Left ventricle myocardium superior (tissue), 1 donor: ENCODE measurements at places on chromosomes 7 and 10.

GRCh38 chr7:33448035-33448434, 318.7 kb downstream of the BBS9 start:
- DNase-seq = no peak

DNA sequence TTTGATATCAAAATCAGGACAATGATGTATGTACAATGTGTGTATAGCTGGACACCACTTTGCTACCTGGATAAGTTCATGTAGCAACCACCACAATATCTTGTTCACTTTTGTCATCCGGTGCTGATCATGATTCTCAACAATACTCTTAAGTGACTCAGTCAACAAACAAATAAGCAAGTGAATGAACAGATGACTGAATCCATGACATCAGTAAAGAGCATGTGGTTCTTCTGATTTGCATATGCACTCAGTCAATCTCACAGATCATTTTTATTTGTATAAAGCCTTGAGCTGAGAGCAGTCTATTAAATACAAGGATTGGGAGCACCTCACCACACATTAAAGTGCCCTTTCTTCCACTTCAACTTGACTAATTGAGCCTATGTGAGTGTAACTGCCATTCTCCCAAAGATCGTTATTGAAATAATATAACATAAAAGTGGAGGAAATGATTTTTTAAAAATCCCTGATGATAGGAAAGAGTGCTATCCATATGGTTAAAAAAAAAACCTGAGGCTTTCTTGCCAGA, 69.5 kb downstream of the NPSR1 start:
- DNase-seq = no peak

DNA sequence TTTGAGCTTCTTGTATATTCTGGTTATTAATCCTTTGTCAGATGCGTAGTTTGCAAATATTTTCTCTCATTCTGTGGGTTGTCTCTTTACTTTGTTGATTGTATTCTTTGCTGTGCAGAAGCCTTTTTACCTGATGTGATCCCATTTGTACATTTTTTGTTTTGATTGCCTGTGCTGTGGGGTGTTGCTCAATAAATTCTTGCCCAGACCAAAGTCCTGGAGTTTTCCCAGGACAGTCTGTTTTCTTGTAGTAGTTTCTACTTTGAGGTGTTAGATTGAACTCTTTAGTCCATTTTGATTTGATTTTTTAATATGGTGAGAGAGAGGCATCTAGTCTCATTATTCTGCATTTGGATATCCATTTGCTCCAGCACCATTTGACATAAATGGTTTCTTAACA, 588.7 kb upstream of the MBL2 start:
- DNase-seq = no peak

- DNase-seq = peak; percentile 43
These were observed 263.5 kb downstream of the ZEB1 start for GRCh38 chr10:31582365-31583052.

DNA sequence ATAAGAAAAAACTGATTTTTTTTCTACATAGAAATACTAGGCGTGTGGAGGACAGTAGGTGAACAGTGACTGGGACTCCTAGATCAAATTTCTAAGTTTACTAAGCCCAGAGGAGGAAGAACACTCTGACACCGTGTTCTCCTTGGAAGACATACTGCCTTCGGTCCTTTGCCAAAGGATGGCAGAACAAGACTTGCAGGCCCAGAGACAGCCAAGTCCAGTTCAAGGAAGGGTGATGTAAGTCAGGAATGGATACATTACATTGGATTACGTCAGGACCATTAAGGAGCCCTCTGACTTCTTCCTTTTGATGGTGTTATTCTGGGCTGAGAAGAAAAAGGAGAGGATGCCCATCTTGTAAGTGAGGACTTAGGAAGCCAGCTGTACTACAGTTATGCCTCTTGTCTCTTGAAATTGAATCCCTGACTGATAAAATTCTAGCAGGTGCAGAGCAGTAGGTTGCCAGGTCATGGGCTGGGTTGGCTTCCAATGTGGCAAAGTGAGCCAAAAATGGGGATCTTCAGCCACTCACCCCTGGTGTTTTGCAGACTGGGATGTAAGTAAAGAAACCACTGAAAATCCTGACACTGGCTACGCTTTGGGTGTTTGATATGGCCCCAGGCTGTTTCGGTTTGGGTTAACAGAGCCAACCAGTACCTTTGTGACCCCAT, 45.1 kb downstream of the RELN start:
- no peak for DNase-seq

- peak; percentile 44 for DNase-seq
These were observed 735 bp downstream of the JCAD start for GRCh38 chr10:30058570-30059132.

DNA sequence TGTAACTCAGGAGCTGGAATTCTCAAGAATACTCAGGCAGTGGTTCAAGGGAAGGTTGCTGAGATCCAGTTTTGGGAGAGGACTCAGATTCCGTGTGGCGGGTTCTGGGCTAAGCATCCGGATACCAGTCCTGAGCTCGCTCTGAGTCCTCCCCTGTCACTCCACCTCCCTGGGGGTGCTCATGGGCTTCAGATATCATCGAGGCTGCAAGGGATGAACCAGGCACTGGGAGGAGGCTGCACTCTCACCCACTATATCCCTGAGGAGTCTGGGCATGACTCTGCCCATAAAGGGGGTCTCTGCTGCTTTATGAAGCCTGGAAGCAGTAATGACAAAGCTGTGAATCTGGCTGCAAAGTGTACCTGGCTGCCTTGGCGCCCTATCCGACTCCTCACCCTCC, 188.5 kb downstream of the TNS3 start:
- no peak for DNase-seq

DNA sequence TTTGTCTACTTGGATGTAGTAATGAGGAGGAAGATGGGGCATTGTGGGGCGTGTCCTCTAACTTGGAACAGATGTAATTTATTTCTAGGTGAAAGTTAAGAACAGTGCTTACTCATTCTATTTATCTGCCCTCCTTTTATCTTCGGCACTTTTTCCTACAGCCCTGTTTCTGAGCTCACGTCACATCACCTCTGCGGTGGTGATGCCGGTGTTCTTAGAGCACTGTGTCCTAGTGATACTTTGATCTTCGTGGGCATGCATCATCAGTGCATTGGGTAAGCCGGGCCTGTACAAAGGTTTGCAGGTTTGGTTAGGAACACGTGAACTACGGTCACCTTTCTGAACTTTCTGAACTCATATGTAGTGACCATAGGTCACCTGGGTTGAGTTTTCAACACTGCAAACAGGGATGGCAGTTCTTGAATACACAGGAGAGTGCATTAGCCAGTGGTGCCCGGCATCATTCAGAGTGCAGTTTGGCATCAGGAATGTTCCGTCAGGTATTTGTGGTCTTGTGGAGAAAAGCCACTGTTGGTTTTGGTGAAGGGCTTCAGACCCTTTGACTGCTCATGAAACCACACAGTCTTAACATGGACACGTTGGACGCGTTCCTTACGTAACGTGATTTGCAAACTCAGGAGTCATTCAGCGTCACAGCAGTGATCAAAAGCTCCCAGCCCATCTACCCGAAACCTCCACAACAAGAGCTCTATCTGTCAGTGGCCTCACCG, 5.6 kb downstream of the POR start:
- no peak for DNase-seq

DNA sequence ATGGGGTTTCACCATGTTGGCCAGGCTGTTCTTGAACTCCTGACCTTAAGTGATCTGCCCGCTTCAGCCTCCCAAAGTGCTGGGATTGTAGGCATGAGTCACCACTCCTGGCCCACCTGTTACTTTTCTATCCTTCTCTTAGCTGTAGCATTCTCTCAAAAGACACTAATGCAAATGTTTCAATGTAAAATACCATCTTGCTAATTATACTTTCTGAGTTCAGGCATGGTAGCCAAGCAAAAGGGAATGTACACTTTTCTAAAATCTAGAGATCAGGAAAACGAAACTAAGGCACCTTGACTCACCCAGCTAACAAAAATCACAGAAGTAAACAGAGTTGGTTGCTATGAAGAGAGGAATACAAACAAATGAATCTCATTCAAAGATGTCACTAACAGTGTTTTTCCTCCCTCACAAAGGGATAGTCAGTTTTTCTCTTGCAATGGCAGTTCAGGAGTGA, 401.0 kb upstream of the NRP1 start:
- no peak for DNase-seq

- peak; percentile 66 for DNase-seq
These were observed 27.7 kb downstream of the PHYH start for GRCh38 chr10:13272164-13272571.

DNA sequence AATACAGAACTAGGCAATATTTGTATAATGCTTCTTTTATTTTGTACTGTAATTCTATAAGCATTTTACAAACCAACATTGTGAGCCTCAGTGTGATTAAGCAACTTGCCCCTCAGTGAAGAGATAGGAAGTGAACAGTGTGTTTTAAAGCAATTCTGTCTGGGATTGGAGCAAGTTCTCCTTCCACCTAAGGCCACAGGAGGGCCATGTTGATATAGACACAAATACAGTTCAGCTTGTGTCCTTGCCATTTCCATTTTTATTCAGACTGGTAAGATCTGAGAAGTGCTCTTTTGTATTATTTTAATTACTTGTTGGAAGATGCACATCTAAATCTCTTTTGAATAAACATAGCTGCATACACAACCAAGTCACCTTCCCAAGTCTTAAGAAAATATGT, 416.3 kb upstream of the COBL start:
- DNase-seq = no peak

DNA sequence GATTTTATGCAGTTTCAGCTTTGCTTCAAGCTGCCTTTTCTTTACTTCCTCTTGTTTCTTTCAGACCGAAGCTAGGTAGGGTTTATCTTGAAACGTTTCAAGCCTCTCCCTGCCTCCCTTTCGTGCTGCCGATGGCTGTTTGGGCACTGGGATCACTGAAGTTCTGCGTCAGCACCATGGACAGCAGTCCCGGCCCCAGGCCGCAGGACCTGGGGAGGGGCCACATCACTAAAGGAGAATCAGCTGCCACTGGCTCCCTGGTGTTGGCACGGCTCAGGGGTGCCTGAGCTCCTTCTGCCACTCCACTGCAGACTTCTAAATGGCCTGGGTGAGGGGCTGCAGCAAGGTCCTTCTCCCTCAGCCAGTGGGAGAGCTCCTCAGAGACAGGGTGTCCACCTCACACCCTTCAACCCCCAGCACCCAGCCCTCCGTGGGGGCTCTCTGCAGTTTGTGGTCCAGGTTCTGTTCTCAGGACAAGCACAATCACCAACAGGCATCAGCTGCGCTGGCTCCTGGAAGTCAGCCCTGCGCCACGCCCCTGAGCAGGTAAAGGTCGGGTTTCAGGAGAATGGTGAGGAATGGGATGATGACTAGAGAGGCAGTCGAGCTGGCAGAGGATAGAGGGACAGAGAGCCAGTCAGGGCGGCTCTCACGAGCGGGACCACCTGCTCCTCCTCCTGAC, 387.2 kb downstream of the TCERG1L start:
- no peak for DNase-seq

GRCh38 chr10:65838811-65839210, 1087.0 kb upstream of the LRRTM3 start:
- no peak for DNase-seq

DNA sequence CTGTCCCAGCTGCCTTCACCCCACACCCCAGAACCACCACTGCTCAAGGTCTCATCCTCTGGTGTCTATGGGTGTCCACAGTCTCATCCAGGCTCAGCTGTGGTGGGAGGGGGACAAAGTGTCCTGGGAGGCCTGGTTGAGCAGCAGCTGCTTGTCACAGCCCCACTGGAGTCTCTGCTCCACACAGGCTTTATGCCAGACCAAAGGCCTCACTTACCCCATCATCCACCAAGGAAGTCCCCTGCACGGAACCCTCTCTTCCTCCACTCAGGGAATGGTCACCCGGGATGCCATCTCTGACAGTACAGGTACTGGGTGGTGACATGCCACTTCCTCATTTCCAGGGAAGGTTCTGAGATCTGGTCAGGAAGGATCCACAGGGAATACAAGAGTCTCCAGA, 925.4 kb upstream of the ZNF722 start:
- no peak for DNase-seq

DNA sequence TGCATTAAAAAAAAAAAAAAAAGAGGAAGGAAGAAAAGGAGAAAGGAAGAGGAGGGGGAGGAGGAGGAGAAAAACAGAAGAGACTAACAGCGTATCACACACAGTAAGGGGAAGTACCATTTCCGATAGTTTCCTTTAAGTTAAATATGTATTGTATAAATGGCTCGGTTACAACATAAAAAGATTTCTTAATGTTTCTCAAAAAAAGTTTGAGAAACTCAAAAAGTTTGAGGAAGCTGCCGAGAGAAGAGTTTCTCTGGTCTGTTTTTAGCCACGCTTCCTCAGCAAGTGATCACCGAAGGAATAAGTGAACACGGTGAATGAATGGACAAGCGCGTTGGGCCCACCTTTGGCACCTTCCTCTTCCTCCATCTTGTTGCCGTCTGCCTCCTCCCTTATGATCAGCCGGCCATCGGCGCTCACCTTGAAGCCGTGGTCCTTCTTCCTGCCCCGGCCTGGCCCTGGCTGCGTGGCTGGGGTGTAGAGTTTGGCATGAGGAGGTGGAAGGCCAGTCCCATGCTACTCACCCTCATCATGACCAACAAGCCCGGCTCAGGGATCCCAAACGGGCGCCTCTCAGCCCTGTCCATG, 31.3 kb upstream of the FRAT2 start:
- no peak for DNase-seq

DNA sequence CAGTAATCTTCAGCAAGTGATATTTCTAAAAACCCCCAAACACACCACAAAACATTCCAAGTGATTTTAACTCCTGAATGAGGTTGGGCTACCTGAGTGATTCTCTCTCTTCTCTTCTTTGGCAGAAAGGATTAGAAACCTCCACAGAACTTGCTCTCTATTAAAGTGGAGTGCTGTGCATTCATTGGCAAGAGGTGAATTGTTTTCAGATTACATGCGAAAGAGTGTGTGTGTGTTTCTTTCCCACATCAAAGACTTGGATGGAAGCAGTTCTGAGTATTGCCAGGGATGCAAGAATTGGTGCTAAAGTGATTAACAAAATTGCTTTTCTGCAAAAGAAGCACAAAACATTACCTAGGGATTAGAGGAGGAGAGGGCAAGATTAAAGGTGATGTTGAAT, 13.1 kb upstream of the FBXW4 start:
- no peak for DNase-seq

GRCh38 chr10:85284778-85285770, 956.7 kb downstream of the CCSER2 start:
- no peak for DNase-seq

DNA sequence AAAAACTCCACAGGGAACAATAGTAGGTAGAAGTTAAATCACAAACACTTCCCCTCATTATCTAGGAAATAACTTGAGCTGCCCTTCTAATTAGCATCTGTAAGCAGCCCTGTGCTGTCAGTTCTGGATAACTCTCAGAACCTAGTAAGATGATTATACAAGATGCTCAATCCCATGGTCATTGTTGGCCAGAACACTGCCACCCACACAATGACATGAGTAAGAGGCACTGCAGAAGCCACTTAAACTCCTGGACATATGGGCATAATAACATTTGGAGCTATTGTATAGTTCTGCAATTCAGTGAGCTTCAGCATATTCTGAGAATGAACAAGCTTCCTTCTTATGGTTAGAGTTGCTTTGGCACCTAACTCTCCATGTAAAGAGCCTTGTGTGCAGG, 153.8 kb downstream of the PLPP4 start:
- no peak for DNase-seq

DNA sequence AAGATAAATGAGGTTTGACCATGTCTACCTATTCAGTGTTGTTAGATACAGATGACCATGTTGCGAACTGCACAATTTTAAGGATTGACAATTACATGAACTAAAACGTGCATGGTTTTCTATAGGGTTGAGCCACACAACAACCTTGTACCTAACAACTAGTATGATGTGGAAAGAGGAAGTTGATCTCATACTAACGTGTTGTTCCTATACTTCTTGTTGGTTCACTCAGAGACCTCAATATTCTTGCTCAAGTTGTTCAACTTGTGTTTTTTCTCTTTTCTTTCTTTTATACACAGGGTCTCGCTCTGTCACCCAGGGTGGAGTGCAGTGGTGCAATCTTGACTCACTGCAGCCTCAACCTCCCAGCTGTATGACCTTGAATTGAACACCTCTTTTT, 6.1 kb upstream of the KEL start:
- no peak for DNase-seq
